Stimulated activated CD8-positive, alpha-beta memory T cell treated with anti-CD3 and anti-CD28 coated beads, Interleukin-4, amount 100 ng/mL, for 1 hour (primary cell): ENCODE measurements at places on chromosomes 5 and 9.

- DNase-seq = no peak
Observed at GRCh38 chr5:83549674-83550073, 78.1 kb downstream of the VCAN start.

- DNase-seq = peak; percentile 35
Observed at GRCh38 chr9:126500600-126501382, 112.9 kb upstream of the LMX1B start.

- DNase-seq = no peak
Observed at GRCh38 chr9:31103836-31104235, 1280.6 kb upstream of the ACO1 start.

- no peak for DNase-seq
Observed at GRCh38 chr5:174010365-174010764, 21.4 kb downstream of the C5orf47 start.

GRCh38 chr5:81842795-81843398, 92.0 kb upstream of the SSBP2 start:
- DNase-seq = no peak

DNA sequence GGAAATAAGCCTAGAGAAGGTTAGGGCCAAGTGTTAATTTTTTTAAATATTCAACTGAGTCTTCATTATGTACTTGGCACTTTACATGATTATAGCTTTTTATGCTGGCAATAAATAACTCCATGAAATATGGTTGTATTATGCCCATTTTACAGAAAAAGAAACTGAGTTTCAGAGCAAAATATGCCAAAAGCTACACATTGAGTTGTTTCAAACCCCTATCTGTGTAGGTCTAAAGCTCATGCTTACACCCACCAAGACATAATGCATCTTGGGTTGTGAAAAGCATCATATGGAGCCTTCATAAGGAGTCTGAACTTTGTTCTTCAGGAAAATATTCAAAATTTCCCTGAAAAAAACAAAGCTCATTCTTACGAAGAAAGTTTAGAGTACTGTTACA, 14.6 kb downstream of the TTLL11 start:
- DNase-seq = no peak

GRCh38 chr5:11719888-11720481, 184.3 kb downstream of the CTNND2 start:
- no peak for DNase-seq

DNA sequence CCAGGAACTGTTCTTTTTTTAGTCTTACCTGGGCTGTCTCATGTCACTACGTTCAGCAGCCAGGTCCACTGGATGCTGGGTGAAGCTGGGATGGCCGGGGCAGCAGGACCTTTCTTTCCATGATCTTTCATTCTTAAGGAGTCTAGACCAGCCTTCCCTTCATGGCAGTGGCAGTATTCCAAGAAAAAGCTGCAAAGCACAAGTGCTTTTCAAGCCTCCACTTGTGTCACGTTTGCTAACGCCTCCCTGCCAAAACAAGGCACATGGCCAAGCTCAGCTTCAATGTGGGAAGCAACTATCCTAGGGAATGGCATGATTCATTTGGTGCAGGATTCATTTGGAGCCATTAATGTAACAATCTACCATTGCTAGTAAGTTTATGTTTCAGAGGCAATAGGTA, 94.8 kb downstream of the RCL1 start:
- no peak for DNase-seq
